ENCODE measurements at places on chromosomes 3 and 15.

DNA sequence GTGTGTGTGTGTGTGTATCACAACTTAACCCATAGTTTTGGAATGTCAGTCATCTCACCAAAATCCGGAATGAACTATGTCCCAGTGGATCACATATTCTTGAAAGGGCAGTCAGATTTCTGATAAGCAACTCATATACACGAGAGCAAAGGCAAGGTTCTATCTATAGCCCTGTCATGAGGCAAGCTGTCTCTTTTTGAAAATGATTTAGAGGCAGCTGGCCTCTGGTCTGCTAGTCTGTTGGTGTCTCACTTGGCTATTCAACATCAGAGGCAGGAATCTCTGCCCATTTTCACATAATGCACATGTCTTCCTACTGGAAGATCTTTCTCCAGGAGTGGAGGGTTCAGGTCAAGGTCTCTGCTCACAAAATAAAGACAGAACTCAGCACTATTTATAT lies 79.8 kb downstream of the CNTN6 start:
- no peak for DNase-seq

DNA sequence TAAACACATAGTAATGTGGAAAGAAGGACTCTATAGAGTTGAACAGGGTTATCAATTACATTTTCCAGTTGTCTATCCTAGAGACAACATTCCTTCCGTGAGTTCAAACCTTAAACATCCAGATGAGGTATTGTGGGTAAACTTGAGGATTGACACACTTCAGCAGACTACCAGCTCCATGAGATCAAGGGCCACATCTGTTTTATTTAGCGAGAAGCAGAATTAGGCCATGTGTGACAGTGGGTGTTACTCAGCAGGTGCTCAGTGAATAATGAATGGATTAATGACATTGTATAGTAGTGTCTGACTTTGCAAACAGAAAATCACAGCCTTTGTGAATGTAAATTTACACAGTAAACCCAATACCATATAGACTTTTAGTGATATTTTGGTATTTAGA lies 941.1 kb upstream of the CFAP20DC start:
- DNase-seq: no peak

- DNase-seq: no peak
These were observed 34.9 kb upstream of the GABRB3 start for GRCh38 chr15:26807517-26808427.

DNA sequence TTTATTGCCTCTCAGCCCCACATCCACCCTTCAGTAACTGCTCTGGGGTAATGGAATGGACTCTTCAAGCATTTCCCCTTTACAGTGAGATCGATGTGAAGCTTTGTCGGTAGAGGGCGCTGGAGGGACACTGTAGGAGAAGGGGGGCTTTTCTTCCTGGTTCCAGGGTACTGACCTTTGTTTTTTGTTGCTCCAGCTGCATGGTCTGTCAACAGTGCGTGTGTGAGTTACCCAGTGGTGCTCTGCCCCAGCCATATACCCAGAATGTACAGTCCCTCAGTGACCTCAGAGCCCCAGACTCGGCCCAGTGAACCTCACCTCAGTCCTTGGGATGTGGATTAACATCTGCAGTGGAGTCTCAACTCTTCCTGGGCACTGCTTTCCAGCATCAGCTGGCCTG lies 180.3 kb upstream of the TSC22D2 start:
- DNase-seq: peak; percentile 83

- no peak for DNase-seq
These were observed 57.2 kb upstream of the KY start for GRCh38 chr3:134707908-134708597.

DNA sequence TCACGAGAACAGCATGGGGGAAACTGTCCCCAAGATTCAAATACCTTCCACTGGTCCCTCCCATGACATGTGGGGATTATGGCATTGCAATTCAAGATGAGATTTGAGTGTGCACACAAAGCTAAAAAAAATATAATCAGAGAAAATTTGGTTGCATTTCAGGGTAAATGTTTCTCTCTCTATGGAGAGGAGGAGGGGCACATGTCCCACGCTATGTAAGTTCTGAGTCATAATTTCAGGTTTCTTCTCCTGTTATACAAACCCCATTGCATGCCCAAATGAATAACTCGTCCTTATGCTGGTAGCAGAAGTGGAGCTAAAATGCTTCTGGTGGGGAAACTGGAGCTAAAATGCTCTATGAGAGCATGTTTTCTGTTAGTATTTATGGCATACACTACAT lies 209.7 kb upstream of the DCBLD2 start:
- DNase-seq: no peak

DNA sequence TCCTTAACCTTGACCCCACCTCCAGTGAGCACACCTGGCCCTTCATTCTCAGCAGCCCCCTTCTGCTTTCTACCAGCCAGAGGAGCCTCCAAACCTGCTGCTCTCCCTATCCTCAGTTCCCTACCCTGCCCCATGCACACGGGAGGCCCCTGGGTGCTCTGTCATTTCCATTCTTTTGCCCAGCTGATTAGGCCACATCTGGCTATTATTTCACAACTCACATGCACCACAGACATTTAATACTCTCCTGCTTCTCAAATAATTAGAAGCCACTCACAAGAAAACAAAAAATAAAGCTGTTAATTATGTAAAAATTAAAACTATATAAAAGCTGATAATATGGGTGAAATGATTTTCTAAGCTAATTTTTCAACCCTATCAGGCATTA lies 50.7 kb downstream of the MYLK start:
- DNase-seq: no peak

GRCh38 chr3:101950510-101950909 lies 101.2 kb downstream of the NFKBIZ start:
- no peak for DNase-seq

- DNase-seq: no peak
These were observed 330.7 kb downstream of the FHIT start for GRCh38 chr3:60920519-60920918.

- DNase-seq: no peak
These were observed 617.6 kb downstream of the FHIT start for GRCh38 chr3:60633644-60634043.

DNA sequence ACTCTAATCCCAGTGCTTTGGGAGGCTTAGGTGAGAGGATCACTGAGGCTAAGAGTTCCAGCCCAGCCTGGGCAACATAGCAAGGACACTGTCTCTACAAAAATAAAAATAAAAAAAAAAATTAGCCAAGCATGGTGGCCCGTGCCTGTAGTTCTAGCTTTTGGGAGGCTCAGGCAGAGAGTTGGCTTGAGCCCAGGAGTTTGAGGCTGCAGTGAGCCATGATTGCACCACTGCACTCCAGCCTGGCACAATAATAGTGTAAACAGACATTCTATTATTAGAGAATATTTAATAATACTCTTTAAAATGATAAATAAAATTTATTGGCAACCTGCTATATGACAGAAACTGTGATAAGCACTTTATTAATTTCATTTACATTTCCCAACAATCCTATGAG lies 908.9 kb downstream of the TUSC7 start:
- DNase-seq: no peak

DNA sequence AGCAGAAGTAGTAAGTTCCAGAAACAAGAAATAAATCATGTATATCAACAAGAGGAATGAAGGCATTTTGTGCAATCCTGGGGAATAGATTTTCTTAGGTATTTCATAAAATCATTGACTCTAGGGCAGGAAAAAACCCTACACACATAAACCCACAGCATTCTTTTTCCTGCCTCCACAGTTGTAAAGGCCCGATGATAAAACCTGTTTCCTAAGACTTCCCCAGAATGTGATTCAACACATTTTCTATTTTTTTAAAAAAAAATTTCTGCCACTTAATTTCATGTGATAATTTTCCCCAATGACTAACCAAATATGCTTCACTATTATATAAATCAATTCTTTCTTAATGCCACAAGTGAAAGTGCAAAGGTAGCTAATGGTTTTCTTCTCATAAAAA lies 407.0 kb downstream of the FHIT start:
- no peak for DNase-seq

DNA sequence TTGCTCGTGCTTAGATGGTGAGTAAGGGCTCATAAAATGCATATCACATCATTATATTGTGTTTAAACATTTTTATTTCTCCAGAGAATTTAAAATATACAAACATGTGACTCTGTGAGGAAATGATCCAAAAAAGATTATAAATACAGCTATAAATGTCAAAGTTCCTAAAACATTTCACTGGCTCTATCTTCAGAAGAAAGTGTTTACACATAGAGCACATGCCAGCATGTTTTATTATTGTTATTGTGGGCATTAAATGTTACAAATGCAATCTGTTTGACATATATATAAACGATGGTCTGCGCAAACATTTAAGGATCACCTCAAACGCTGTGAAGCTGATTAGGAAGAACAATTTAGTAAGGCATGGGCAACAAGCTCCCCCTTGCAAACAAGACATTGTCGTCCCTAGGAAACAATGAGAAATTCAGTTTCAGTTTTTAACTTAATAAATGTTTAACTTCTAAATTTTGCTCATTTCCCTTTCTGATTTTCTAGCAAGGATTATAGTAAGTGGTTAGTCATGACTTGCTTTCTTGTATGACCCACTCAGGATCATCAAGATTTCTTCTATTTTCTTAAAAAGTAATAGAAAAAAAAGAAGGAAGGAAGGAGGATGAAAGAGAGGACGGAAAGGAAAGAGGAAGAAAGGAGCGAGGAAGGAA lies 207.5 kb downstream of the SATB1 start:
- no peak for DNase-seq

DNA sequence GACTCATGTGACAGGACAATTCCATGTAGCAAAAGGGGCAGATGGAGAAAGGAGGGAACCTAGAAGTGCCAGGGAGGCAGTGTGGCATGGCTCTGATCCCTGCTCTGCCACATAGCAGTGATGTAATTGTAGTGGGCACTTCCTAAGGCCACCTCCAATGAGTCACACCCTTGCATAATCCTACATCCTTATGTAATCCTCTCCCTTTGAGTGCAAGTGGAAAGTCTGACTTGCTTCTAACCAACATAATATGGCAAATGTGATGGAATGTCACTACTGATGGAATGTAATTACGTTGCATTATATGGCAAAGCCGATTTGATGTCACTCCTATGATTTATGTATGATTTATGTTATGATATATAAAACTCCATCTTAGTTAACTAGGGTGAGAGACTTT lies 72.9 kb upstream of the ATP2C1 start:
- no peak for DNase-seq

GRCh38 chr3:105281989-105282388 lies 84.7 kb upstream of the ALCAM start:
- no peak for DNase-seq

GRCh38 chr3:169846458-169847193 lies 23.1 kb downstream of the LRRC31 start:
- DNase-seq: no peak

DNA sequence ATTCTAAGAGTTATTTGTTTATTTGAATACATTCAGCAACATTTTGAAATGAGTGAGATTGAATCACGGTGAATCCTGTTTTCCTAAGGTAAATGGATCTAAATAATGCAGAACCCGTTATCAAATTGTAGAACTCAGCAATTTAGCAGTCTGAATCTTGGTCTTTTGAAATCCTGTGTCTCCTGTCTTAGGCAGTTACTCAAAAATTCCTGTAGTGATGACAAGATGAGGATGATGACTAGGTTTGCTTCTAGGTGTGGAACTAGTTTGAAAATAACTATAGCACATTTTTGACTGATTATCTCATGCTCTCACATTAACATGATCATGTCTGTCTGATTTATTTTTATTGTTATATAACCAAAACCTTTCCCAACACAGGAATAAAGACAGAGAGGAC lies 115.0 kb downstream of the RAP2B start:
- DNase-seq: no peak

GRCh38 chr3:188571531-188572095 lies 417.7 kb downstream of the LPP start:
- DNase-seq: no peak

DNA sequence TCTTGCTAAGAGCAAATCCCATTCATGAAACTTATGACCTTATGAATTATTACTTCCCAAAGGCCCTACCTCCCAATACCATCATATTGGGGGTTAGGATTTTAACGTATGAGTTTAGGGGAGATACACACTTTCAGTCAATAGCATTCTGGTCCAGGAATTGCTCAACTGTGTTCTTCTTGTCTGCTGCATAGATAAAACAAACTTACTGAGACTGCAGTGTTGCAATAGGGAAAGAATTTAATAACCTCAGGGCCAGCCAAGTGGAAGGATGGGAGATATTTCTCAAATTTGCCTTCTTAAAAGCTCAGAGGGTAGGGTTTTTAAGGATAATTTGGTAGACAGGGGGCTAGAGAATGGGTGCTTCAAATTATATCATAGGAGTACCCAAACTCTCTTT lies 625.8 kb downstream of the OTOL1 start:
- no peak for DNase-seq

GRCh38 chr3:161474741-161475140 lies 21.9 kb upstream of the OTOL1 start:
- DNase-seq: no peak

GRCh38 chr15:64635499-64636495 lies 139.6 kb downstream of the RBPMS2 start:
- no peak for DNase-seq

DNA sequence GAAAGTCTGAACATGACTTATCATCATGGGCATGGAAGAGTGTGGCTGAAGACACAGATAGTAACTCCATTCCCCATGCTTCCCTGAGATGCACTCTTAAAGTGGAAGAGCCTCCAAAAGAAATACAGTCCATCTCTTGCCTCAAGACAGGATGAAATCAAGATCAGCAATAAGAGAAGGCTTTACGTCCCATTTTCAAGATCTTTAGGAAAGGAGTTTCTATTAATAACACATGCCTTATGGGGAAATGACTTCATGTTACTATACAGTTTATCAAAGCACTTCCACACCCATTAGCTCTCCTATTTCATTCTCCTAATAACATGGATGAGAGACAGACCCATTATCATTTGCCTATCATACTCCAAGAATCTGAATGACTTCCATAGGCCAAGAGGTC lies 6.1 kb upstream of the KBTBD12 start:
- no peak for DNase-seq

DNA sequence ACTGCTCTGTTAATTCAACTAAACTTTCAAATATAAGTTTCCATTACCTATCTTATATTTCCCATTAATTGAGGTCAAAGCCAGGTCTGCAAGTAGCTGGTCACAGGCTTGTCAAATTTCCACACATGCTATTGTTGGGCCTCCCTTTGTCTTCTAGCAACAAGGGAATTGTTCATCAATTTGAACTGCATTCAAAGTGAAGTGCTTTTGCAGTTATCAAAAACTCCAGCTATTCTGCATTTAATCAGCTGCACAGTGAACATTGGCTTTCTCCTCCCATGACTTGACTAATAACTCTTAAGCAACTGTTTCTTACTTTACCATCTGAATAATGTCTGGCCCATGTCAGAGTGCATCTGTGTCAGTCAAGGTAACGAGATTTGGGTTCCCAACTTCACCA lies 198.4 kb downstream of the KCNH8 start:
- no peak for DNase-seq

DNA sequence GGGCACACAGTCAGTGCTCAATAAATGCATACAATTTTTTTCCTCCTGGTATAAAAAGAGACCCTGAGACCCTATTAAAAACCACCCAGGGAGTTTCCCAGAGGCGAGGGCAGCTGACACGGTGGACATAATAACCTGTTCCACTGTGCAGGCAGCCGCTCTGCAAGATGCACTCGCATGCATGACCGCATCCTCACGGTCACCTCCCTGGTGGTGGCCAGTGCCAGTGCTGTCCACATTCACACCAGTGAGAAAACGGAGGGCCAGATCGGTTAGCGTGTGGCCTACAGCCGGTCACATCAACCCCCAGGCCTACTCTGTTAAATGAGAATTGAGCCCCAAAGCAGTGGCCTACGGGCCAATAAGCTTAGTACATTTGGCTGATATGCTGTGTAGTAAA lies 24.8 kb downstream of the SH3BP5 start:
- peak; percentile 45 for DNase-seq

- DNase-seq: no peak
These were observed 22.5 kb downstream of the SLC6A20 start for GRCh38 chr3:45773714-45774449.
